ENCODE measurements at places on chromosomes 6 and 20. TPM values are rescaled to one million over a fixed set of nuclear protein-coding genes. Genes with fewer than 3 reads are reported as not detected.

GRCh38 chr6:89154131-89154530 lies 8.3 kb downstream of the PM20D2 start:
- no peaks in the 10 kb centered on the region for H3K27me3 ChIP-seq
- no peak for DNase-seq
- peaks cover 3% of the 10 kb centered on the region for H3K4me1 ChIP-seq
- no peak overlapping the region for H3K27ac ChIP-seq
- no peaks in the 10 kb centered on the region for H3K36me3 ChIP-seq

DNA sequence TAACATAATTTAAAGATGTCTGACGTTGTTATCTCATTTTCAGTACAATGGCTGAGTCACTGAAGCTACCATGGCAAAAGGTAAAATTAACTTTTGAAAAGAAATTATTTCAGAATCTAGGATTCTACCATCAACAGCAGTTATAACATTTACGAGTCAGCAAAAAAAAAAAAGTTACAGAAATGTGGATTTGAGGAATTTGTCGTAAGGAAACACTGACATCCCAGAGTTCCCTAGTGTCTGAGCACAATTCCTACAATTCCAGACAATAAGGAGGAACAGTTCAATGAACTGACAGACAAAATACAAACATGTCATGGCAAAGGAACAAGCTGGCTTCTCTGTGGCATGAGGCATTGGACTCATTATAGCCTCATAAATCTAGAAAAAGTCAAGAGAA lies 19.1 kb downstream of the ABRACL start:
- no peaks in the 10 kb centered on the region for H3K4me1 ChIP-seq
- no peak overlapping the region for H3K4me3 ChIP-seq
- H3K36me3 ChIP-seq, result no peaks in the 10 kb centered on the region
- H3K27me3 ChIP-seq, result no peaks in the 10 kb centered on the region
- no peak for DNase-seq
- no peak overlapping the region for H3K27ac ChIP-seq

- H3K4me3 ChIP-seq, result no peak overlapping the region
- DNase-seq, result no peak
- peaks cover 29% of the 10 kb centered on the region for H3K4me1 ChIP-seq
- no peaks in the 10 kb centered on the region for H3K27me3 ChIP-seq
- H3K36me3 ChIP-seq, result no peaks in the 10 kb centered on the region
These were observed 62.4 kb upstream of the QKI start for GRCh38 chr6:163352011-163352685.

DNA sequence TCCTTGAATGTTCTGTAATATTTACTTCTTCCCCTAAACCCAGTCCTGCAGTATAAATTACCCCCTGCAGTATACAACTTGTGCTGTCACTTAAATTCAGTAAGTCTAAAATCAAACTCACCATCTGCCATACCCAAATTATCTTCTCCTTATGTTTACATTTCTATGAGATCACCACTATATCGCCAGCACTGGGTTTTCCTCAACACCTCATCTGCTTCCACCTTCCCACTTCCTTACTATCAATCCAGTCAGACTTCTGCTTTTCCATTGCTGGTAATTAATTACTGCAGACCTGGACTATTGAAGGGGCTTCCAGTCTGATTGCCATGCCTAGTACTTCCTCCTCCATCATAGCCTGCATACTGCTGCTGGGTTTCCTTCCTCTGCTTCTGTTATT lies 15.2 kb downstream of the EFHC1 start:
- H3K4me1 ChIP-seq, result no peaks in the 10 kb centered on the region
- no peak for DNase-seq
- H3K36me3 ChIP-seq, result no peaks in the 10 kb centered on the region

DNA sequence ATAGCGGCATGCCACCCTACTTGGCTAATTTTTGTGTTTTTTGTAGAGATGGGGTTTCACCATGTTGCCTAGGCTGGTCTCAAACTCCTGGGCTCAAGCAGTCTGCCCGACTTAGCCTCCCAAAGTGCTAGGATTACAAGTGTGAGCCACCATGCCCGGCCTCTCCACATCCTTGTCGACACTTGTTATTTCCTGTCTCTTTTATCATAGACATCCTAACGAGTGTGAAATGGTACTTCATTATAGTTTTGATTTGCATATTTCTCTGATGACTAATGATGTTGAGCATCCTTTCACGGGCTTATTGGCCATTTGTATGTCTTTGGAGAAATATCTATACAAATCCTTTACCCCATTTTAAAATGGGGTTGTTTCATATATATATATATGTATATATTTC lies 39.0 kb upstream of the ASXL1 start:
- H3K4me1 ChIP-seq, result no peaks in the 10 kb centered on the region
- H3K36me3 ChIP-seq, result peaks cover 7% of the 10 kb centered on the region
- no peaks in the 10 kb centered on the region for H3K27me3 ChIP-seq
- H3K4me3 ChIP-seq, result no peak overlapping the region
- DNase-seq, result no peak
- H3K27ac ChIP-seq, result no peak overlapping the region

- no peaks in the 10 kb centered on the region for H3K36me3 ChIP-seq
- no peak for DNase-seq
- H3K27me3 ChIP-seq, result no peaks in the 10 kb centered on the region
- no peak overlapping the region for H3K4me3 ChIP-seq
These were observed 175.0 kb downstream of the CARMIL1 start for GRCh38 chr6:25454136-25454535.

GRCh38 chr6:148460876-148461646 lies 118.4 kb downstream of the SASH1 start:
- H3K4me1 ChIP-seq, result peaks cover 10% of the 10 kb centered on the region
- H3K27me3 ChIP-seq, result no peaks in the 10 kb centered on the region
- no peak overlapping the region for H3K27ac ChIP-seq
- H3K36me3 ChIP-seq, result no peaks in the 10 kb centered on the region
- DNase-seq, result no peak

DNA sequence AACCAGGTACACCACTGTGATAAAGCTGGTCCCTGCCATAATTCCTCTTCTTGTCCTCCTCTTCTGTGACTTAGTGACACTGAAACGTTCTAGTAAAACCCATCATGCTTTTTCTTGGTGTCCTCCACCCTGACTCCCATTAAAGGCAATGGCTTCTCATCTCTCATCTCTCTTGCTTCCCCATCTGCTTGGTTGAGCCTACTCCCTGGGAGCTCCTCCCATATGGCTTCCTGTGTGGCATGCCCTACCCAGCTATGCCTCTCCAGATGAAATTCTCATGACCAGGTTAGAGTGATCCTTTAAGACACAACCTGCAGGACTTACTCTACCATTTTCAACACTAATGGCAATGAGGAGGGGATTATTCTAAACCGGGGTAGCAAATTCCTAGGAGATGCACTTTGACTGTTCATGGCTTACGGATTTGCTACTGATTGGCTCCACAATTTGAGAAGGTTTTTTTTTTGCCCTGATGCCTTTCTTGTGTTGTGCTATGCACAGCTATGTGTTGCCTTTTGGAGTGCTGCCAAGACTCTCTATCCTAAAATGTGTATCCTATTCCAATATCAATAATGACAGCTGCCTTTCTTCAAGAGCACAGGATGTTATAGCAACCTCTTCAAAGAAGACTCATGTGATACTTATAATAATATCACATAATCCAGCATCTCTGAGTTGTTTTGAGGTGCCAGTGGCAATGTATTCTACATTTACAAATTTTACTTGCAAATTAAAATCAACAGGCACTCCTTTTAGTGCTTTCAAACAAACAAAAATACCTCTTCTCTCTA lies 6.1 kb downstream of the SIRPG start:
- DNase-seq, result no peak
- no peaks in the 10 kb centered on the region for H3K27me3 ChIP-seq
- H3K4me3 ChIP-seq, result no peak overlapping the region
- no peaks in the 10 kb centered on the region for H3K4me1 ChIP-seq
- no peak overlapping the region for H3K27ac ChIP-seq

DNA sequence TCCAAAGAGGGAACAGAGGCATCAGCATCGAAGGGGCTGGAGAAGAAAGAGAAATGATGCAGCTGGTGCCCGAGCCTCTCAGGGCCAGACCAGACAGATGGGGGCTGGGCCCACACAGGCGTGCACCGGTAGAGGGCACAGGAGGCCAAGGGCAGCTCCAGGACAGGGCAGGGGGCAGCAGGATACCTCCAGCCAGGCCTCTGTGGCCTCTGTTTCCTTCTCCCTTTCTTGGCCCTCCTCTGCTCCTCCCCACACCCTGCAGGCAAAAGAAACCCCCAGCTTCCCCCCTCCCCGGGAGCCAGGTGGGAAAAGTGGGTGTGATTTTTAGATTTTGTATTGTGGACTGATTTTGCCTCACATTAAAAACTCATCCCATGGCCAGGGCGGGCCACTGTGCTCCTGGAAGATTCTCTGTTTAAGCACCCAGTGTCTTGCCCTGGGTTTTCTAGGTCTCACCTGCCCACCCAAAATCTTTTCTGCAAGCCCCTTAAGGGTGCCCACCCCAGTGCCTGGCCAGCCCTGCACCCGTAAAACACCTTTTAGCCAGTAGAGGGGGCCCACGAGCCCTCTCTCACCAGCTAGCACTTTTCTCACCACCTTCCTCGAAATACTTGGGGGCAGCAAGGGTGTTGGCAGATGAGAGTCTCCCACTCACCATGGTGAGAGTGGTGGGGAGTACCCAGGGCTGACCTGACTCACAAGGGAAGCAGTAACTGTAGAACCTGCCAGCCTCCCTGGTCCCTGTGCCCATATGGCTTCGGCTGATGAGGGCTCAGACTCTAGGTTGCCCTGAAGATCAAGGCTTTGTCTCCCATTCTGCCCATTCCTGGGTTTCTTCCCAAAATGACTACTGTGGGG lies 35.7 kb upstream of the ID1 start:
- no peaks in the 10 kb centered on the region for H3K27me3 ChIP-seq
- peaks cover 20% of the 10 kb centered on the region for H3K4me1 ChIP-seq
- peak overlapping the region; percentile 80 for H3K27ac ChIP-seq
- H3K4me3 ChIP-seq, result no peak overlapping the region
- peak; percentile 62 for DNase-seq
- peaks cover 1% of the 10 kb centered on the region for H3K36me3 ChIP-seq

GRCh38 chr6:73134588-73134987 lies 90.7 kb downstream of the KHDC1L start:
- peaks cover 25% of the 10 kb centered on the region for H3K36me3 ChIP-seq
- peak; percentile 19 for DNase-seq
- H3K27me3 ChIP-seq, result no peaks in the 10 kb centered on the region
- no peak overlapping the region for H3K27ac ChIP-seq
- peaks cover 11% of the 10 kb centered on the region for H3K4me1 ChIP-seq

GRCh38 chr6:81614292-81614691 lies 138.2 kb downstream of the TENT5A start:
- no peaks in the 10 kb centered on the region for H3K27me3 ChIP-seq
- H3K36me3 ChIP-seq, result no peaks in the 10 kb centered on the region
- no peak overlapping the region for H3K4me3 ChIP-seq
- no peaks in the 10 kb centered on the region for H3K4me1 ChIP-seq
- peak; percentile 65 for DNase-seq

DNA sequence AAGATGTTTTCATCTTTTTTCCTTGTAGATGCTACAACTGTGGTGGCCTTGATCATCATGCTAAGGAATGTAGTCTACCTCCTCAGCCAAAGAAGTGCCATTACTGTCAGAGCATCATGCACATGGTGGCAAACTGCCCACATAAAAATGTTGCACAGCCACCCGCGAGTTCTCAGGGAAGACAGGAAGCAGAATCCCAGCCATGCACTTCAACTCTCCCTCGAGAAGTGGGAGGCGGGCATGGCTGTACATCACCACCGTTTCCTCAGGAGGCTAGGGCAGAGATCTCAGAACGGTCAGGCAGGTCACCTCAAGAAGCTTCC lies 101.5 kb downstream of the POPDC3 start:
- H3K4me3 ChIP-seq, result no peak overlapping the region
- H3K4me1 ChIP-seq, result peaks cover 3% of the 10 kb centered on the region
- H3K36me3 ChIP-seq, result peaks cover 27% of the 10 kb centered on the region
- H3K27ac ChIP-seq, result no peak overlapping the region
- no peaks in the 10 kb centered on the region for H3K27me3 ChIP-seq
- no peak for DNase-seq

- no peak overlapping the region for H3K27ac ChIP-seq
- H3K36me3 ChIP-seq, result no peaks in the 10 kb centered on the region
- no peak for DNase-seq
- H3K4me1 ChIP-seq, result no peaks in the 10 kb centered on the region
- no peak overlapping the region for H3K4me3 ChIP-seq
- H3K27me3 ChIP-seq, result no peaks in the 10 kb centered on the region
These were observed 180.4 kb downstream of the ZNF217 start for GRCh38 chr20:53413186-53413631.

GRCh38 chr20:21796059-21796458 lies 90.6 kb downstream of the PAX1 start:
- H3K36me3 ChIP-seq, result no peaks in the 10 kb centered on the region
- H3K27me3 ChIP-seq, result peaks cover 4% of the 10 kb centered on the region
- no peaks in the 10 kb centered on the region for H3K4me1 ChIP-seq
- H3K27ac ChIP-seq, result no peak overlapping the region
- DNase-seq, result no peak

- no peak overlapping the region for H3K4me3 ChIP-seq
- H3K27me3 ChIP-seq, result no peaks in the 10 kb centered on the region
- no peak for DNase-seq
- H3K4me1 ChIP-seq, result peaks cover 13% of the 10 kb centered on the region
- no peak overlapping the region for H3K27ac ChIP-seq
These were observed 6.5 kb downstream of the ASXL1 start for GRCh38 chr20:32364554-32365208.

HAO1 gene
- polyA plus RNA-seq, result not detected

LPIN3 gene
- 9.5 TPM for polyA plus RNA-seq

ECT2L gene
- not detected for polyA plus RNA-seq

KHDRBS2 gene
- polyA plus RNA-seq, result 3.7 TPM

CLVS2 gene
- polyA plus RNA-seq, result not detected

ZSCAN26 gene
- polyA plus RNA-seq, result 25.3 TPM

PPP1R16B gene
- 0.10 TPM for polyA plus RNA-seq

CD93 gene
- polyA plus RNA-seq, result 0.04 TPM

CGA gene
- polyA plus RNA-seq, result 0.51 TPM
